ENCODE measurements at places on chromosomes 4 and X.

DNA sequence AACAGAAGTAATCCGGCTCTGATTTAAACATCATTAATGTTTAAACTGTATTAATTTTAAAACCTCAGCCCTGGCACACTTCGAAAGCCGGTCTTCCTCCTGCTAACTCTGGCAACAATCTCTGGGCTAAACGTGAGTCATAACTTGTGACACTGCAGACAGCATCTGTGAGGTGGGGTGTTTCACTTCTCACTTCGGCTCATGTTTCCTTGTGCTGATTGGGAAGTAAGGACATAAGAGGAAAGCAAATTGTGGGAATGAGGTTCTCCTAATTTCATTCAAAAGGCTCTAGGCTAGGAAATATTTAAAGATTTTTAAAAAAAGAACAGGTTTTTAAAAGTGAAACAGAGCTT lies 139.9 kb upstream of the USP9X start:
- H3K27me3 ChIP-seq, result no peaks in the 10 kb centered on the region
- H3K27ac ChIP-seq, result no peak overlapping the region
- no peaks in the 10 kb centered on the region for H3K4me1 ChIP-seq
- ATAC-seq, result peak; percentile 50

DNA sequence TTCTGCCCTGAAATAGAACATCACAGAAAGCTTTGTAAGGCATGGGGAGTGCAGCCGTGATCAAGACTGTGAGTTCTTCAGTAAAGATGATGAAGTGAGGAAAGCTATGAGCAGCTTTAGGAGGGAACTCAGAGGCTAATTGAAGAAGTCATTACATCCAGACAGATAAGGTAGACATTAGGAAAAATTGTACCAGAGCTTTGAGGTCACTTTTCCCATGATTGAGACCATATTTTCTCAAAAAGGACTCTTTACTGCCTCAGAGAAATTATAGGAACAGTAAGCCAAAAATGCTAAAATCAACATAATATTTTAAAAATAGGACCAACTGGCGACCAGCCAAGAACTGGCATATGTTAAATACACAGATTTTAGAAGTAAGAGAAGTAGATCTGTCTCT lies 11.2 kb downstream of the CHST7 start:
- H3K4me1 ChIP-seq, result no peaks in the 10 kb centered on the region
- H3K27ac ChIP-seq, result no peak overlapping the region
- no peak for ATAC-seq
- no peak overlapping the region for H3K4me3 ChIP-seq

GRCh38 chrX:33434256-33435092 lies 223.1 kb upstream of the DMD start:
- no peak for ATAC-seq
- H3K27me3 ChIP-seq, result no peaks in the 10 kb centered on the region
- no peak overlapping the region for H3K4me3 ChIP-seq
- H3K27ac ChIP-seq, result no peak overlapping the region

DNA sequence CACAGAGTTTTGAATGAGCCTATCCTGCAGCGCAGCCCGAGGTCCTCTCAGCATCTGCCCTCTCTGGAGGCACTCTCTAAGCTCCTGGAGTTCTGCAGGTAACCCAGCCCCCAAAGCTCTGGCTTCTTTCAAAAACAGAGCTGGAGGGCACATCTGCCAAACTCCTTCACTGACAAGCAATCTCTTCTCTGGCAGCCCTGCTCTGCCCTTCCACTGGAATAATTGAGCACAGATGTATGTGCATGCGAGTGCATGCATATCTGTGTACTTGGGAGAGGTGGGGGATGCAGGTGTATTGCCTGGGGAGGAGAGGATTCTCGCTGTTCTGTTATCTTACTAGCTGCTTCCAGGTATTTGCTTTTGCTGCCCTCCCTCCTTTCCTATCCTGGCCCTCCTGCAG lies 22.2 kb upstream of the PLP1 start:
- no peak overlapping the region for H3K27ac ChIP-seq
- ATAC-seq, result no peak
- H3K36me3 ChIP-seq, result no peaks in the 10 kb centered on the region

- peaks cover 57% of the 10 kb centered on the region for H3K36me3 ChIP-seq
- H3K4me1 ChIP-seq, result peaks cover 19% of the 10 kb centered on the region
- H3K4me3 ChIP-seq, result peak within 1 kb of the TSS; percentile 96
- ATAC-seq, result peak; percentile 91
- H3K27ac ChIP-seq, result peak within 1 kb of the TSS; percentile 92
These were observed at the start of gene IKBKG for GRCh38 chrX:154547245-154548027. Gene IKBKG, plus strand, starts transcription at chrX:154547620. Its CDS starts 4,383 bp downstream, at chrX:154552003.

DNA sequence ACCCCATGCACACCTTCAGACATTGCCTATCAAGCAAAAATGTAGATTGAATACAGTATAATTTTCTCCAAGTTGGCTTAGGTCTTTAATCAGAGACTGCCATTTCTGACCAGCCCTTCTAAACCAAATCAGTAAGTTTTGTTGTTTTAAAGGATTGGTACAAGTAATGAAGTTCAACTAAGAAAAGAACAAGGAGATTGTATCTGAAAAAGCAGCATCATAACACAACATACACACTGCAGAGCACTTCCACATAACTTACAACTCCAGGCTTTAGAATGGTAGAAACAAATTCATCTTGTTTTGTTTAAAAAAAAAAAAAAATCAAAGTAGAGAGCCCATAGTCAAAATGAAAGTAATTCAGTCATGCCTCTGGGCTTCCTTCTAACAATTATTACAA lies 16.1 kb upstream of the AMBN start:
- no peak overlapping the region for H3K27ac ChIP-seq
- H3K27me3 ChIP-seq, result peaks cover 9% of the 10 kb centered on the region
- ATAC-seq, result no peak
- H3K4me3 ChIP-seq, result no peak overlapping the region

DNA sequence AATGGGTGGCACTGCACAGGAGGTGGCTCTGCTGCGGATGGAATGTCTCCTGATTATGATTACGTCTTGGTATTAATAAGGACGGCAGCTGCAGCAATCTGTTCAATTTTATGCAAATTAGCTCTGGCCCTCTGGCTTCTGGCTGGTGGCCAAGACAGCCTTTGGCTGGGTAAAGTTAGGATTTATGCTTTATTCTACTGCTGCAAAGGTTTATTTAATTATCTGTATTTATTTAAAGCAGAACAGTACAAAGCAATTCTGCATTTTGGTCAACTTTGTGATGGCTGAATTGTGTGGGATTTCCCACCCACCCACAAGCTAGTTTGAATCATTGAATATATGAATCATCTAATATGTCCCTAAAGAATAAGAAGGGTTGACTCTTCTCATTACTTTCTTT lies 745.6 kb upstream of the FAM241A start:
- ATAC-seq, result no peak
- H3K4me1 ChIP-seq, result no peaks in the 10 kb centered on the region
- no peaks in the 10 kb centered on the region for H3K27me3 ChIP-seq
- H3K27ac ChIP-seq, result no peak overlapping the region
